Activated T-cell treated with anti-CD3 and anti-CD28 coated beads for 24 hours (primary cell): ENCODE measurements at places on chromosomes 5 and 9.

DNA sequence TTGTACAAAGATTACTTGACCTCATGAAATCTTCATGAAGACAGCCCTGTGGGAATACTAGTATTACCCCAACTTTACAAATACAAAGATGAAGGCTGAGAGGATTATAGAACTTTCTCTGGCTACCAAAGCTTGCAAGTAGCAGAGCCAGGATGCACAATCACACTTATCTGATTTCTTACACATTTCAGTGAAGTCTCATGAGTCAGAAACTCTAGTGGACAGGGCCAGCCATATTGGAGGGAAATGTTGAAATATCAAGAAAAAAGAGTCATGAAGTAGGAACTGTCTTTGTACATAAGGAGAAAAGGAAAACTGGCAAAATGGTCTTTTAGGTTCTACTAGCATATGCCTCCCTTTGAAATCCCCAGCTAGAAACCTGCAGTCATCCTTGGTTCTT is 369.6 kb upstream of the WWC1 start:
- DNase-seq: no peak

GRCh38 chr5:5979761-5980537 is 398.4 kb downstream of the MED10 start:
- DNase-seq: no peak

DNA sequence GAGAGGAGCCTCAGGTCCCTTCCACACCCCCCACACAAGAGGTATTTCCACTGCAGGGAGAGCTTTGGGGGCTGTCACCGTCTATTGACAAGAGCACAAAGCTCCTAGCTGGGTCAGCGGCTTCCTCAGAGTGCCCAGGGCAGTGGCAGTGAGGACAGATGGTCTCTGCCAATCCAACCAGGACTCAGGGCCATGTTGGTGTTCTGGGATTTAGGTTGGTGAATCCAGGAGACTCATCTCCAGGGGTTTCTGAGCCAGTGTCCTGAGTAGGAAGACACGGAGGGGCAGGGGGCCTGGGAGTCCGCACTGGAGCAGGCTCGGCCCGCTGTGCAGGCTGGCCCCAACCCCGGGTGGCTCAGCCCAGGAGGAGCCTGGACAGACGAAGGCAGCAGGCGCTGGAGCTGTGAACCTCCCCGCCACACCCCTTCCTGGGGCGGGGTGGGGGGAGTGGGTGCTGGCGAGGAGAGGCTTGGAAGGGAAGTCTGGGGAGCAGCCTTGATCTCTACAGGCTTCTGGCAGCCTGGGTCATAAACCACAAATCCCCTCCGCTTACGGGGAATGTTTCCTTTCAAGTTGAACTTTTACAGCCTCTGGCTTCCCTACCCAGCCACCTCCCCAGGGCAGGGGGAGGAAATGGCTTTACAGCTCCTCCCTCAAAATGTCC is 19.6 kb downstream of the CRB2 start:
- DNase-seq: no peak

DNA sequence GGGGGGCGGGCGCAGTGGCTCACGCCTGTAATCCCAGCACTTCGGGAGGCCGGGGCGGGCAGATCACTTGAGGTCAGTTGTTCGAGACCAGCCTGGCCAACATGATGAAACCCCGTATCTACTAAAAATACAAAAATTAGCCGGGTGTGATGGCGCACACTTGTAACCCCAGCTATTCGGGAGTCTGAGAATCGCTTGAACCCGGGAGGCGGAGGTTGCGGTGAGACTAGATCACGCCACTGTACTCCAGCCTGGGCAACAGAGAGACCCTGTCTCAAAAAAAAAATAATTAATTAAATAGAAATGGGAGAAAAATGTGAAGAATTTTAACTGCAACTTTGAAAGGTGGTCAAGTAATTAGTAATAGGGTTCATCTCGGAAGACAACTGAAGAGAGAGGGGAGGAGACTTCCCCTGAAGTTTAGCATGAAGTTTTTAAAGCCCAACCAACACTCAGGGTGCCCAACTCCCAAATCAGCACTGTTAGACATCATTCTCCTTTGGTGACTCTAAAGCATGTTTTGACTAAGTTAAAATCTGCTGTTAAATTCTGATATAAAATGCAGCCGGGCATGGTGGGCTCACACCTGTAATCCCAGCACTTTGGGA is 1.4 kb upstream of the CSNK1A1 start:
- DNase-seq: no peak

GRCh38 chr5:142881076-142881783 is 111.1 kb downstream of the ARHGAP26 start:
- DNase-seq: no peak

DNA sequence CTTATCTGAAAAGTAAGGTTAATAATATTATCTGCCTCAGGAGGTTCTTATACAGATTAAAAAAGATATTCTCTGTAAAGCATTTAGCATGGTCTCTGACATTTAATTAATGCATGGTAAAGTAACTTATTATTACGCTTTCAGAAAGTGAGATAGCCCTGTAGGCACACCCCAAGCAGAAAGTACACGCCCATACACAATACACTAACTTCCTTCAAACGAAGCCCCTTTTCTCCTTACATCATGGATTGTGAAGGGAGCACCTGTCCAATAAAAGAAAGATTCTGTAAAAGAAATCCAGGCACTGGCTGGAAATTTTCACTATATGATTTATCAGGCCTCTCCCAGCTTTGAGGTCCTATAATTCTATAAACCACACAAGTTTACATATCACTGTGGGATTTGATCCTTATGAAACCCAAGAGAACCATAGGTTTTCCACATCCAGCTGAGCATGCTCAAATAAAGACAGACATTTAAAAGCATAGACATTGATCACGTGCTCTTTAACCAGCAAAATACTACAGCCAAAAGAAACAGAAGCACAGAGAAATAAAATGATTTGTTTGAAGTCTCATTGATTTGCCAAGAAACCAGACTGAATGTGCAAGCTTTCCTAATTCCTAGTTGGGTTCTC is 14.1 kb upstream of the NR3C1 start:
- DNase-seq: no peak

DNA sequence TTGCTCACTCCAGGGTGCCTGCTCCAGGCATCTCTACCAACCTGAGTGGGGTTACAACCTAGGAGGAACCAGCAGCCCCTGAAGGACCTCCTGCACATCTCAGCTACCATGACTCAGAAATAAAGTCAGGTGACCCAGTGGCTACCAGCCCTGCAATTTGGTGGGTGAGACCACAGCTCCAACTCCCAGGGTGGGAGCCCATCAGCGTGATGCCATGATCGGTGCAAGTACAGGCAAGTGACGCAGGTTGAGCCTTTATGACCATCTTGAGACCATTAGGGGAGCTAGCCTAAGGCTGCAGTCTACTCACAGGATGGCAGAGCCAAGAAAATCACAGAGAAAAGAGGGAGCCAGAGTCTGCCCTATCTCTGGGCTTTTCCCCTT is 8.6 kb downstream of the SEPTIN8 start:
- no peak for DNase-seq

DNA sequence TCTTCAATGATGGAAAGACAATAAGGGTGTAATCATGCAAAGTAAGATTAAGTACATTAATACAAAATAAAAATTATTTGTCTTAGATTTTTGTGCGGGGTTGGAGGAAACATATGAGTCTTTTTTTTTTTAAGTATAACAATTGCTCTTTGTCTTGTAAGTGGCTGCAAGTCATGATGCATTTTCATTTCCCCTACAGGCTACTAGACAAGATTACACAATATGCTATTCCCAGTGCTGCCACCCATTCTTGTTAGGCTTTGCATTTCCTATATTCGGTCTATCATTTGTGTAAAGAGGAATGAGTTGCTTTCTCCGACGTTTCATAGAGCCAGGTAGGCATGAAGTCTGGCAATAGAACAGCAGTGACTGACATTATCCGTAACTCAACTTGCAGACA is 294.2 kb upstream of the CYLC2 start:
- DNase-seq: no peak

- no peak for DNase-seq
These were observed 221.7 kb downstream of the DIRAS2 start for GRCh38 chr9:90420768-90421513.

DNA sequence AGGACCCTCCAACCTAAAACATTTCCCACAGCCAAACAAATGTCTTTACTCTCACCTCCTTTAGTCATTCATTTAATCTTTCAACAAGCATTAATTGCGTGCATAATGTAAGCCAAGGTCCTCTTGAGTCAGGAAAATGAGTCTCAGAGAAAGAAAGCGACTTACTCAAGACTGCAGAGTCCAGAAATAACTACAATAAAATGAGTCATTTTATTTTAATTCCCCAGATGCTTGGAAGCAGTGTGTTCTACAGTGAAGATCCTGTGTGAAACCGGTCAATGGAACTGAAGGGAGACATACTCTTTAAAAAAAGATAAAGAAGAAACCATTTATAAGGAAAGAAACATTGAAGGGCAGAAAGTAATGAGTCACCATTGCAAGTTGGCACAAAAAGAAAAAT is 513.7 kb downstream of the CDK5RAP2 start:
- DNase-seq: no peak

GRCh38 chr5:143258559-143259253 is 144.8 kb downstream of the NR3C1 start:
- DNase-seq: no peak

- no peak for DNase-seq
These were observed 32.0 kb downstream of the SLC46A2 start for GRCh38 chr9:112858625-112859147.

- DNase-seq: no peak
These were observed 223.4 kb upstream of the SLC24A2 start for GRCh38 chr9:20012232-20012631.

- no peak for DNase-seq
These were observed 258.1 kb downstream of the SYK start for GRCh38 chr9:91059713-91060112.

- DNase-seq: no peak
These were observed 124.3 kb upstream of the NR3C1 start for GRCh38 chr5:143527808-143528207.

GRCh38 chr5:139851558-139851957 is 56.0 kb downstream of the PSD2 start:
- DNase-seq: no peak

DNA sequence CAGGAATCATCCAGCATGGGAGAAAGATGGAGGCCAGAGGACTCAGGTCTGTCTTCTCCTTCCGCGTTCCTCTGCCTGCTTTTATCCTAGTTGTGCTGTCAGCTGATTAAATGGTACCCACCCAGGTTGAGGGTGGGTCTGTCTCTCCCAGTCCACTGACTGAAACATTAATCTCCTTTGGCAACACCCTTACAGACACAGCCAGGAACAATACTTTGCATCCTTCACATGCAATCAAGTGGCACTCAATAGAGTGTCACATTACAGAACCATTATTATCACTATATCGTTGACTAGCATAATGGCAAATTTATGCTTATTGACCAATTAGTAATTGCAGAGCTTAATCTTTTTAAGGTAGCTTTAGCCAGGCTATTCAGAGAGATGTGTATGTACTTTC is 64.8 kb downstream of the UNC13B start:
- no peak for DNase-seq

DNA sequence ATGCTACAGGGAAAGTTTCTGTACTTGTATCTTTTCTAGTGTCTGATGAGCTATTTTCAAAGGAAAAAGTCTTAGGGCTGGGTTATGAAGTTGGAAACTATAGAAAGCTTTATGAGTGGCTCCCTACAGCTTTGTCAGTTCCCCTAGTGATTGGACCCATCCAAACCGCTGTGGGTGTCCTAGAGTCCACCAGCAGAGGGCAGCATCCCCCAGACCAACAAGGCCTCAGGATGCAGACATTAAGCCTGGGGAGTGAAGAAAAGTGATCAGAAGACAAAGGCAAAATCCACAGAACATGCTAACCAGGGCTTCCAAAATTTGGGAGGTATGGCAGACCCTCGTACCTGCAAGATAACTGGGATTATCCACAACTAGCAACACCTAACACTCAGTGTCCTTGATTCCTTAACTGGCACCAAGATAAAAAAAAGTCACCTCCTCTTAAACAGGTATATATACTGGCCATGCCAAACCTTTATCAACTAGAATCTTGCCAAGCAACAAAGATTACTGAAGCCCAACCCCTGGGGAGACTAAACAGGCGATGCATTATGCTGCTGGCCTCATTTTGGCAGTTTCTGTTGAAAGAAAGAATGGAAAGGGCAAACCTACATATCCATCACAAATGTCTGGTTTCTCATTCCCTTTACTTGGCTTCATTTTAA is 110.4 kb upstream of the NR5A1 start:
- peak; percentile 57 for DNase-seq

- no peak for DNase-seq
These were observed 19.0 kb upstream of the ARL14EPL start for GRCh38 chr5:116013207-116013785.

DNA sequence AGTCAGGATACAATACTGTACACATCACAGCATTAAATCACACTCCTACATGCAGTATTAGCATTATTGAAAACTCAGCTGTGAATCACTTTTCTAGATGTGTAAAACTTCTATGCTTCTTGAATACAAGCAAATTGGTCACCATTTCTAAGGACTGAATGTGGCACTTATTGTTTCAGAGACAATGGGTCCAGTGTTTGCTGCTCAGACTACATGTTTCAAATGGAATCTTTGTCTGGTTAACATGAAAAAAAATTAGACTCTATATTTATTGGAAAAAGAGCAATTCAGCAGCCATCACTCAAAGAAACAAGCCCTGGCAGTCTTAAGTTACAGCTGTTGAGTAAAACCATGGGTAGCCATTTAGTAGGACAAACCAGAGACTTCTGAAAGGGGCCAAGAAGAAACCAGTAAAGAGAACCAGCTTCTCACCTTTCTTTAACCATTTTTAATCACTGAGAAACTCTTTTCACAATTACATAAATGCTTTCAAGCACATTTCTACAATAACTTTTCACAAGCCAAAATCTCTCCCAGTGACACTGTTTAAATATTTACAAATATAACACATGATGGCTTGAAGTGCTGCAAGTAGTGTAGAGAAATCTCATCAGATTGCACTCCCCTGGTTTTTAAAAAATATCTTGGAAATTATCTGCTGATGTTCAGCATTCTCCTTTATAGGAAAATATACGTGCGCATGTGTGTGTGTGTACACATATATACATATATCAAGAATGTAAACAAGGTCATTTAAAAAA is 35.2 kb downstream of the OR2K2 start:
- DNase-seq: no peak

DNA sequence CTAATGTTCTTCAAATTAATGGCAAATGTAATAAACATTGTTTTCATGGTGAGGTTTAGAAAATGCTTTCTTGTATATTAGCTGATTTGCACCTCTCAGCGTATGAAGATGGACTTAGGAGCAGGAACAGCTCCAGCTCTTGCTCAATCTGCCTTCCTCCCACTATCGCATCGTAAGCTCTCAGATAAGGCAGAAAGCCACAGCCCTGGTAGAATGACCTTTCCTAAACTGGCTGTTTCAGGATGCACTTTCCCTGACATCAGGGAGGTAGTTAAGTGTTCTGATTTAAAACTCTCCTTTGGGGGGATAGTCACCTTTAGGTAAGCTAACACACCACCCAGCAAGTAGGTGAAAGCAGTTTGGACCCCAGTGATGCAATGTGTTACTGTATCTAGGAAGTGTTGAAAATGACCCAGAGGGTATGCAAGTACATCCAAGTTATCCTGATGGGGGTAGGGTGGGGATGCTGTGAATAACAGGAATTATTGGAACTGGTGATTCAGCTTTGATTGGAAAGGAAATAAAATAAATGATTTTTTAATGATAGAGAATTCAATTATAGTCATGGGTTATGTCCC is 72.3 kb downstream of the LMNB1 start:
- DNase-seq: no peak
